ENCODE measurements at places on chromosomes 5 and 9.

DNA sequence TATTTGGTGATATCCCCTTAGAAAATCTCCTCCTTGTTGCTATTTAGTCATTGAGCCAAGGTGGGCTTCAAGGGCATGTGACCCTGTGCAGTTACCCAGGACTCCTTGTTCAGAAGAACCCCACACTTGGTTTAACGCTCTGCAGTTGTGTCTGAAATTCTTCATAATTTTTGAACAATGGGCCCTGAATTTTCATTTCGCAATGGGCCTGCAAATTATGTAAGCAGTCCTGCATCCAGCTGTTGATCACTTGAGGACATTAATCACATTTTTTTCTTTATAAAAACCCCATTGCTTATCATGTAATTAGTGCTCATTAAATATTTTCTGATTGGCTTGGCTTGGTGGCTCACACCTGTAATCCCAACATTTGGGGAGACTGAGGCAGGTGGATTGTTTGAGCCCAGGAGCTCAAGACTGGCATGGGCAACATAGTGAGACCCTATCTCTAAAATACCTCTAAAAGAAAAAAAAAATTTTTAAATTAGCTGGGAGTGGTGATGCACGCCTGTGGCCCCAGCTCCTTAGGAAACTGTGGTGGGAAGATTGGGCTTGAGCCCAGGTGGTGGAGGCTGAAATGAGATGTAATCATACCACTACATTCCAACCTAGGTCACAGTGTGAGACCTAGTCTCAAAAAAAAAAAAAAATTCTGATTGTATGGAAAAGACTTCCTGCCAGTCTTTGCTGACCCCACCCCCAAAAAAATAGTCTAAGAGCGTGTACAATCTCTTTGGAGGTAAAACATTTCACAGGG lies 194.2 kb upstream of the HAPLN1 start:
- DNase-seq, result no peak

DNA sequence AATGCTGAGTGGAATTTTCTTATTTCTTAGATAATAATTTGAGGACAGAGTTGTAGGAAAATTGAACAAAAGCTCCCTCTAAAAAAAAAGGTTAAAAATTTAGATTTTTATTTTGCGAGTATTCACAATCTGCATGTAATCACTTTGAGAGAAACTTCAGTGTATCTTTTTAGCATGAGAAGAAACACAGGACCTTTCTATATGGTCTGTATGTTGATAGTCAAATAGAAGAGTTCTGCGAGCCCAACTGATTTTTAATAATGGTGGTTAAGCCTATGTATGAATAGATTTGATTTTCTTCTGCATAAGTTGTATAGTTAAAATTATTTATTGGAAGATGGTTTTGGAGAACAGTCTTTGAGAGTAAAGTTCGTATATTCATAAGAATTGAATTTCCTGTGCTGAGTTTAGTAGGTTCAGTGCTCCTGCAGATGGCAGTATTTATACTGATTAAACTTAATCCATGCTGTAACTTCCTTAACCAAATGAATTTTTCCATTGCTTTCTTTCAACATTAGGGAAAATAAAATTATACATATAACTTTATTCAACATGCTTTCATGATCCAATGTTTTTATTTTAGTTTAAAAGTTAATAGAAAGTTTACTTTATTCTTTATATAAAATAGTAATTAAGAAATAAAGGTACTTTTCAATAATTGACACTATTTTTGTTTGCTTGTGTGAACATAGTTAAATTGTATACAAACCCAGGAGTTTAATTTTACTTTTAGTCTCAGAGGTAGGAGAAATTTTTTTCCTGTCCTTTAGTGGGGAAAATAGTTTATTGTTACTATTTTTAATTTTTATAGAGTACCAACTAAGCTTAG lies 19.6 kb downstream of the TCERG1 start:
- no peak for DNase-seq

DNA sequence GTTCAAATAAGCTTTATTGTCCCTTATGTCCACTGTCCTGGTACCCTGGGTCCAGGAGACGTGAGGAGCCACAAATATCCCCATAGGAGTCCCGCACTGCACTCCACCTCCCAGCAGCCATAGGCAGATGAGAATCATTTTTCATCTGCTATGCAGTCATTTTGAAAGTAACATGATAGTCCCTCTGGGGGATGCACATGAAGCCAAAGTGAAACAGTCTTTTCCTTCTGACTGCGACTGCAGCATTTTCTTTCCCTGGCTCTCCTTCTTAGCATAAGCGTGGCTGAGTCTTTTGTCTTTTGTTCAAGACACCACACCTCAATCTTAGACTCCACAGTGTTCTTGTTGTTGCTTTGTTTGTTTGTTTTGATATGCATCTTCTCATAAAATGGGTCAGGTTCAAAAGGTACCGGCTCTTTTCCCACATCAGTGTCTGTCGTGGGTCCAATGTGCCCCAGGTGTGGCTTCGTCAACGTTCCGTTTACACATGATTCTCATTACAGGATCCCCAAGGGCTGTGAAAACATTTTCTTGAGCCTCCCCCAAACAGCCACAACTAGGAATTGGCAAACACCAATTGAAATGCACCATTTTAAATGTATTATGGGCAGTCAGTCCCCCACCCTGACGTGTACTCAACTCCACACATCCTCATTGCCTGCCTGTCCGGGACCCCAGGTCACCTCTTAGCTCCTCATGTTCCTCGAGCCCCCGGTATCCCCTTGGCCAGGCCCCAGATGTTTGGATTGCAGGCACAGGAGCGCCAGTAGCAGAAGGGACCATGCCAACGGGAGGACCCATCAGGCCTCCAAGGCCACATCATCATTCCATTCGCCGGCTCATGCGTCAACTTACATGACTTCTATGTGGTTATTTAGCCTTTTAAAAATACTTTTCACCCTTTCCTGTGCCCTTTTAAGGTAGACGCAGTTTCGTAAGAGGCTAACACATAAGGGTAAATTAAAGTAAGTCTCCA lies 237.8 kb upstream of the DAPK1 start:
- no peak for DNase-seq

- no peak for DNase-seq
Observed at GRCh38 chr5:75235711-75236110, 967 bp downstream of the ANKRD31 start.
